Transverse colon (tissue), 4 donors: ENCODE measurements at places on chromosomes 4 and X. TPM values are rescaled to one million over a fixed set of nuclear protein-coding genes. Genes with fewer than 3 reads are reported as not detected.
A peak's percentile ranks its signal among the peaks of the same experiment; 100 is the strongest.

The C4orf17 gene
- not detected for total RNA-seq

The GATA1 gene
- total RNA-seq = not detected

- no peaks in the 10 kb centered on the region for H3K36me3 ChIP-seq
- H3K27me3 ChIP-seq = no peaks in the 10 kb centered on the region
Measured at GRCh38 chrX:138057883-138058282, 492.0 kb downstream of the ZIC3 start.

GRCh38 chr4:70522626-70523025, 4.3 kb downstream of the AMTN start:
- DNase-seq = no peak
- H3K27me3 ChIP-seq = no peaks in the 10 kb centered on the region
- no peak overlapping the region for H3K27ac ChIP-seq
- H3K36me3 ChIP-seq = no peaks in the 10 kb centered on the region

The TMEM128 gene
- total RNA-seq = 16.5 TPM

DNA sequence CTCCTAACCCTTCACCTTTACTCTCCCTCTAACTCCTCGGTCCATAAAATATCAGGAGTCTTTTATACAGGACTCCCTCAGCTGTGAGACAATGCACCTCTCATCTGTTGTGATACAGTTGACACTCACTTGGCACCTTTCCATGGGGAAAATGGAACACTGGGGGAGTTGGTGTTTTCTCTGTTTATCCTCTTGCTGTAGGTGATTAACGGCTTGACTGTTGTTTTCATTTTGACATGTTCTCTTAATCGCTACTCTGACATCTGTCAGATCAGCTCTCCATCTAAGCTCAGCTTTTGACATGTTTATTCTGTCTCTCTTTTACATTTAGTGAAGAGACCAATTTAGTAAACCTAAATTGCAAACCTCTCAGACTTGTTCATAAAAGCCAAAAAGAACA, 604.8 kb downstream of the TRAM1L1 start:
- no peaks in the 10 kb centered on the region for H3K4me1 ChIP-seq
- H3K36me3 ChIP-seq = no peaks in the 10 kb centered on the region
- no peak overlapping the region for H3K27ac ChIP-seq
- DNase-seq = no peak

DNA sequence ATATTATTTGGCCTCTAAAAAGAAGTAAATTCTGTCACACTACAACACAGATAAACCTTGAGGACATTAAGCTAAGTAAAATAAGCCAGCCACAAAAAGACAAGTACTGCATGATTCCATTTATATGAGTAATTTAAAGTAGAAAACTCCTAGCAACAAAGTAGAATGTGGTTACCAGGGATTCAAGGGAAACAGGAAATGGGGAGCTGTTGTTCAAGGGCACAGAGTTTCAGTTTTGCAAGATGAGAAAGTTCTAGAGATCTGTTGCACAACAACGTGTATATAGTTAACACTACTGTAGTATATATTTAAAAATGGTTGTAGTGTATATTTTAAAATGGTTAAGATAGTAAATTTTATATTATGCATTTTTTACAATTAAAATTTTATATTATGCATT, 25.4 kb downstream of the SEC31A start:
- peak overlapping the region; percentile 50 for H3K27ac ChIP-seq
- H3K4me3 ChIP-seq = no peak overlapping the region
- H3K27me3 ChIP-seq = no peaks in the 10 kb centered on the region
- H3K4me1 ChIP-seq = no peaks in the 10 kb centered on the region
- no peaks in the 10 kb centered on the region for H3K36me3 ChIP-seq
- no peak for DNase-seq

DNA sequence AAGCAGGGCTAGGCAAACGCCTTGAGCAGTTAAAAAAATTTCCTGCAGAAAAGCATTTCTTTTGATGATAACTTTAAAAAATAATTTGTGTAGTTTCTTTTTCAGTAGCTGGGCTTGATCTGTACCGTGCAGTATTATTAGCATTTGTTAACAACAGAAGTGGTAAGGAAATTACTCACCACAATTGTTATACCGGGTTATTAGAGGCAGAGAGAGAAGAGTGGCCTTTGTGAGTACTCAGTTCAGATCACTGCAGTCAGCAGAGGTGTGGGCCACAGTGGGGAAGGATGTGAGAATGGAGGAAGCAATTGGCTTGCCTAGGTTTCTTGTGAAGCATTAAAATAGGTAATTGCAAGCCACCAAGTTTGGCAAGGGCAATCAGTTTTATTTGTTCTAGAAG, 14.3 kb upstream of the IL21 start:
- DNase-seq = no peak
- H3K4me1 ChIP-seq = no peaks in the 10 kb centered on the region
- no peaks in the 10 kb centered on the region for H3K27me3 ChIP-seq
- H3K36me3 ChIP-seq = no peaks in the 10 kb centered on the region

The RHOXF1 gene
- not detected for total RNA-seq

- DNase-seq = no peak
- H3K27me3 ChIP-seq = no peaks in the 10 kb centered on the region
- no peaks in the 10 kb centered on the region for H3K4me1 ChIP-seq
- H3K27ac ChIP-seq = no peak overlapping the region
- H3K36me3 ChIP-seq = no peaks in the 10 kb centered on the region
Measured at GRCh38 chr4:113040793-113041192, 8.7 kb upstream of the ANK2 start.

DNA sequence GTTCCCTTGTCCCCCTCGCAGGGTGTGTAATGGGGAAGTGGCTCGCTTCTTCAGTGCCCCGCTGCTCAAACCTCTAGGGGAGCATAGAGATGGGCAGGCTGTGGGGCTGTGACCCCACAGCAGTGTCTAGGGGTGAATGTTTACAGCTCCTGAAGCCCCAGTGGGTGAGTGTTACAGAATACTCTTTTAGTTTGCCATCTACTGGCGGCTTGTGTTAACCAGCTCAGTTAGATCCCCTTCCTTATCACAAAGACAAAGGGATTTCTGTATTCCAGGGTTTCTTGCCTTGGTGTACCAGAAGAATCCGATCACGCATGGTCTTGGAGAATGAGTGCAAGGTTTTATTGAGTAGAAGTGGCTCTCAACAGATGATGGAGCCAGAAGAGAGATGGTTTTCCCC, 108.1 kb upstream of the IQCM start:
- DNase-seq = no peak
- H3K27ac ChIP-seq = no peak overlapping the region
- no peaks in the 10 kb centered on the region for H3K27me3 ChIP-seq
- H3K4me1 ChIP-seq = no peaks in the 10 kb centered on the region

The ARMCX4 gene
- 3.8 TPM for total RNA-seq

The CDKL5 gene
- total RNA-seq = 3.3 TPM

The CHRNA9 gene
- total RNA-seq = not detected

DNA sequence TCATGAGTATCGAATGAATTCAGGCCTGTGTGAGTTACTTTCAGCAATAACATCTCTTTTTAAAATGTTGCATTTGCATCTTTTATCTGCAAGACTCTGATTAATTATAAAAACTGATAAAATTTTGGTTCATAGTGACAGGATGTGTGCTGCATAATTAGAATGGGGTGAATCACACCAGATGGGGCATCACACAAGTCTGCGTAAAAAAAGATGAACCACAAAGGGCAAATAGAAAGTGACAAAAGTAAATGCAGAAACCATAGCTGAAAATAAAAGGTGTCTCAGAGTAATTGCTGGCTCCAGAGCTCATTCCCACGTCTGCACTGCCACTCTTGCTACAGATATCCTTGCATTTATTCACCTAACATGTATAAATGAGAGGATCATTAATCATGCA, 131.1 kb downstream of the HS3ST1 start:
- DNase-seq = no peak
- H3K4me1 ChIP-seq = no peaks in the 10 kb centered on the region
- no peak overlapping the region for H3K4me3 ChIP-seq
- no peaks in the 10 kb centered on the region for H3K27me3 ChIP-seq
- H3K27ac ChIP-seq = no peak overlapping the region
- H3K36me3 ChIP-seq = no peaks in the 10 kb centered on the region

The USP17L17 gene
- total RNA-seq = not detected
